ENCODE measurements at places on chromosomes 12 and 14. TPM values are rescaled to one million over a fixed set of nuclear protein-coding genes. Genes with fewer than 3 reads are reported as not detected.

SERPINA3 gene
- polyA plus RNA-seq, result 0.50 TPM

DNA sequence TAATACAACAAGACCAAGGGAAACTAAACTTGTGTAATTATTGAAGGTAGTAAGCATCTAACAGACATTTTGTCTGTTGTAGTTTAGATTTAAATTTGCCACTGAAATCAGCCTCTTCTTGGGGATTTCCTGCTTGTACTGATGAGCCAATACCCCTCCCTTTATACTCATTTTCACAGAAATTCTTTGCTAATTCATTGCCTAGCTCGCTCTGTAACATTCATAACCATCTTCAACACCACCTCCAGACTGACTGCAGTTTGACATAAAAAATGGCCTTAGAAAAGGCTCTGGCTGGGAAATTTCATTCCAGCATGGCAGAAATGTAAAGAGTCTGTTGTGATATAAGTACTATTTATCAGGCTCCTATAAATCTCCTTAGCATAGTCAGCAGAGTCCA is 109.7 kb upstream of the FLRT2 start:
- DNase-seq, result no peak

GRCh38 chr12:87344699-87345098 is 684.5 kb downstream of the C12orf50 start:
- no peak for DNase-seq

DNA sequence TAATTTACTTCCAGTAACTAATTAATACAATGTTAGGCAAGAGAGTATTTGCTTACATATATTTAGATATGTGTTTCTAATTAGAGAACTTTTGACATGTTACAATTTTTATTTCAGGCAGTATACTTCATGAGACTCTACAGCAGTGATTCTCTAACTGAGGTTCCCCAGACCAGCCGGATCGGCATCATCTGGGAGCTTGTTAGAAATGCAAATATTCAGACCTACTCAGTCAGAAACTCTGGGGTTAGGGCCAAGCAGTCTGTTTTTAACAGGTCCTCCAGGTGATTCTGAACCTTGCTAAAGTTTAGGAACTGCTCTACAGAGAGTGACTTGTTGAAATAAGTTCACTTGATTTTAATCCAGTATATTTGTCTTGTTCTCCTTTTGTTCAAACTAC is 46.5 kb downstream of the ARID2 start:
- no peak for DNase-seq

TMEM233 gene
- 1.2 TPM for polyA plus RNA-seq

GPR68 gene
- 1.2 TPM for polyA plus RNA-seq

PPFIA2 gene
- polyA plus RNA-seq, result 6.5 TPM

Data from left renal pelvis (tissue), 4 donors.